ENCODE measurements at places on chromosomes 13 and 19.

- DNase-seq = no peak
These were observed 31.6 kb downstream of the THSD1 start for GRCh38 chr13:52374389-52374788.

- DNase-seq = peak; percentile 62
These were observed 42.3 kb downstream of the GJA3 start for GRCh38 chr13:20118268-20119140.

- no peak for DNase-seq
These were observed 26.6 kb upstream of the ZMYM5 start for GRCh38 chr13:19890030-19890429.

- no peak for DNase-seq
These were observed 6.4 kb downstream of the NUDT15 start for GRCh38 chr13:48043789-48044503.

- no peak for DNase-seq
These were observed 36.6 kb upstream of the OXGR1 start for GRCh38 chr13:97030705-97031452.

DNA sequence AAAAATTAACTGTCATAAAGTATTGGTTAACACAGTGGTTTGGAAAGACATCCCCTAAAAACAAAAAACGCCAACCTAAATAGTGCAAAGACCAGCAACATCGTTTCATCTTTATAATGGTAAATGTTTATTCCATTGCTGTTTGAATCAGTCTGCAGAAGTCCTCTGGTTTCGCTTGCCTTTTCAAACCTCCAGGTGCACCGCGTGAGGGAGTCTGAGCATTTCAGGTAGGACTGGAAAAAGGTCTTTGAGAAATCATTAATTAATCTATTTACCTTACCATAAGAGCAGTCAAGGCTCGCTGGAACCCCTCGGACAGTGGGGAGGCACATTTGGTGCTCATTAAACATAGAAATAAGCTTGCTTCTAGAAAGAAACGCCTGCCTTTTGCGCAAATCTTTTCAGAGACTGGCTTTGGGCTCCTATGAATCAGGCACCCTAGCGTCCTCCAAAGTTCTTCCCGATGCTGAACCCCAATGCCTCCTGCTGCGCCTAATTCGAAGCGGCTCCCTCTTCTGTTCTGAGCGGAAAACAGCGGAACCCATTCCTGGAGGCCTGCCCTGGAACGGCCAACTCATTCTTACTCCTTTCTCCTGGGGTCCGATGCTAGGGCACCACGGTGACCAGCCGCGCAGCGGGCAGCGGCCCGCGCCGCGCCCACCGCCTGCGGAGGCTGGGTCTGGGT, 951 bp upstream of the MTUS2 start:
- no peak for DNase-seq

DNA sequence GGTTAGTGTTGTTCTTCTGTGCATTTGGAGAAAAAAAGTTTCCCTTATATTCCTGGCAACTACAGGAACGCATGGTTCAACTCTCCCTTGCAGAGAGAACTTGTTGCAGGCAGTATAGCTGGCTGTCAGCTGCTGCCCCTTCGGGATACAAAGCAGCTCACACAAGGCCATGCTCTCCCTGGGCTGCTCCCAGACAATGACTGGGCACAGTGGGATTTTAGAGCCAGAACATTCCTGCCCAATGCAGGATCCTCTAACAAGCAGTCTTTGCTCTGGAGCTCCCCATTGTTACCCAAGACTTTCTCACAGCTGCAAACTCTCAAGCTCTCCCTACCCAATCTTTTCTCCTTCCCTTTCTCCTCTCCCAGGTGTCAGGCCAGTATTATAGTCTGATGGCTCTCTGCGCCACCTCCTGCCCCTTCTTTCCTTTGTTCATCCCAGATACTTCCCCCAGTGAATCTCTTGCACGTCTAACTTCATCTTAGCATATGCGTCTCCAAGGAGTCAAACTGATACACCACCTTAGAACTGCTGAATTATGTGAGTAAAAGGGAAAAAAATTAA, 27.5 kb upstream of the SERPINE3 start:
- DNase-seq = no peak

- DNase-seq = no peak
These were observed 518 bp downstream of the TFDP1 start for GRCh38 chr13:113584870-113585671.

GRCh38 chr13:38418286-38418685, 68.6 kb downstream of the UFM1 start:
- no peak for DNase-seq

DNA sequence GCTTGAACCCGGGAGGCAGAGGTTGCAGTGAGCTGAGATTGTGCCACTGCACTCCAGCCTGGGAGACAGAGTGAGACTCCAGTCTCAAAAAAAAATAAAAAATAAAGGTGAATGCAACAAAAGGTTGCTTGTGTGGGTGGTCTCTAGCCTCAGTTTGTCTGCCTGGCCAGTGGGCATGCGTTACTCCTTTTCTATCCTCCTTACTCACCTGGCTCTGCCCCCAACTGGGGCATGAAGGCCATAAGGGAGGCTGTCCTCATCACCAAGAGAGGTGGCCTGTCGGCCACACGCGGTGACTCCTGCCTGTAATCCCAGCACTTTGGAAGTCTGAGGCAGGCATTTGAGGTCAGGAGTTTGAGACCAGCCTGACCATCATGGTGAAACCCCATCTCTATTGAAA, 1.9 kb upstream of the JUND start:
- DNase-seq = no peak

- DNase-seq = no peak
These were observed 19.6 kb downstream of the ALG5 start for GRCh38 chr13:36979361-36980050.

DNA sequence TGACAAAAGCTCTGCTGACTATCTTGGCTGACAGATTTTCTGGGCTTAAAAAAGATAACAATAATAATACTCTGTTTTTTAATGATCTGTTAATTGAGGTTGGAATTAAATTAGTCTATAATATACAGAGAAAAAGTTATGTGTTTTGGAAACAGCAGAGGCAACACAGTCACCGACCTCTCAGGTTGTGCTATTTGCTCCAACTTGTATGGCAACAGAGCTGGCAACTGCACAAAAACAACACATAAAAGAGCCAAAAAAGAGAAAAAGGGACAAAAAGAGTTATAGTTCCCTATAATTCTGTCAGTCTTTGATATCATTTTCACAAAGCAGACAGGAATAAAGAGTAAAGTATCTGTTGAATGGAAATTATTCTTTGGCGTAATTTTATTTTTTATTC, 102.3 kb upstream of the POSTN start:
- DNase-seq = no peak

GRCh38 chr19:50666346-50667176, 17.3 kb downstream of the C19orf81 start:
- no peak for DNase-seq

- DNase-seq = no peak
These were observed 10.7 kb upstream of the MED26 start for GRCh38 chr19:16638666-16639065.
